ENCODE measurements at places on chromosomes 3 and 15. TPM values are rescaled to one million over a fixed set of nuclear protein-coding genes. Genes with fewer than 3 reads are reported as not detected.

- peak; percentile 90 for DNase-seq
These were observed 26.4 kb upstream of the HERC1 start for GRCh38 chr15:63860155-63860554.

The LRTM1 gene
- 0.62 TPM for polyA plus RNA-seq

The RTP1 gene
- 0.02 TPM for polyA plus RNA-seq

The CACNA1D gene
- 0.57 TPM for polyA plus RNA-seq

The DNAH1 gene
- polyA plus RNA-seq: 9.0 TPM
